ENCODE measurements at places on chromosomes 6 and 20.

DNA sequence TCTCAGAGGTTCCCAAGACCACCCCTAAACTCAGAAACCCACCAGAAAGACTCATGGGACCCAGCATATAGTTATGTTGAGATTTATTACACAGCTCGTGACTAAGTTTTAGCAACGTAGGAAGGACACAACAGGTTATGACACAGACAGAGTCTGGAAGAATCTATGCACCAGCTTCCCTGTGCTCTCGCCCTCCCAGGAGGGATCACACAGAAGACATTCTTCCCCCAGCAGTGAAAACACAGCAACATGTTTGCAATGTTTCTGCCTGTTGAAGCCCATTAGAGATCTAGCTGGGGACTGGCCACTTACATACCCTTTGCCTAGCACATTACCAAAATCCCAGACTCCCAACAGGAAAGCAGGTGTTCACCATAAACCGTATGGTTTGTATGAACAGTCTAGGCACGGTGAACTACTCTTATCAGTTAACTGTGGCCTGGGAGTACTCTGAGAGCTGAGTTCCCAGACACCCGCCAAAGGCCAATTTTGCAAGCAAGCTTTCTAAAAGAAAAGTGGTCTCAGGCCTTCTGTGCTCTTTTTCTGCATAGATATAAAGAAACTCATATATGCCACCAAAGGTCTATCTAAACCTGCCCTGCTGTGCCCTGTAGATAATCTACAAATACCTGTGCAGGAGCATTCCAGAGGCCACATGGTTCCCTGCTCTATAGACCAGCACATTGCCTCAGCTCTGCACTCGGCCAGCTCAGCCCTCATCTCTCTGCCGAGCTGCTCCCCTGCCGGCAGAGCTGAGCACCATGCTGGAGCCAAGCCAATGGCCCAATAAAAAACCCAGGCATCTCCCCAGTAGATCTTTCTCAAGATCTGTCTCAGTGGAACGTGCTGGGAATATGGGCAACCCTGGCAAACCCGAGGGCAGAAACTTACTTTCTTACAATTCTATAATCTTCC lies 69.6 kb upstream of the SMIM28 start:
- DNase-seq = no peak

- DNase-seq = peak; percentile 83
Observed at GRCh38 chr20:47318586-47319516, 37.6 kb downstream of the ZMYND8 start.

GRCh38 chr20:44488551-44488950 lies 12.9 kb downstream of the TTPAL start:
- no peak for DNase-seq

GRCh38 chr6:47446669-47447330 lies 30.8 kb upstream of the CD2AP start:
- no peak for DNase-seq

GRCh38 chr6:26514984-26515383 lies 14.9 kb downstream of the BTN1A1 start:
- DNase-seq = no peak

- DNase-seq = no peak
Observed at GRCh38 chr6:165807249-165807960, 144.4 kb upstream of the PDE10A start.

- DNase-seq = no peak
Observed at GRCh38 chr6:133591275-133591674, 297.6 kb upstream of the TCF21 start.

GRCh38 chr20:22921595-22922421 lies 113.3 kb upstream of the SSTR4 start:
- DNase-seq = no peak

- DNase-seq = peak; percentile 73
Observed at GRCh38 chr6:31776989-31777666, at the start of gene VWA7. Gene VWA7, minus strand, starts transcription at chr6:31777328. Its CDS starts 549 bp downstream, at chr6:31776779.

GRCh38 chr6:170005665-170006064 lies 254.2 kb downstream of the ERMARD start:
- no peak for DNase-seq

GRCh38 chr6:111030008-111031007 lies 48.5 kb downstream of the RPF2 start:
- peak; percentile 81 for DNase-seq

GRCh38 chr6:137046871-137047412 lies 2.2 kb upstream of the IL20RA start:
- DNase-seq = no peak

DNA sequence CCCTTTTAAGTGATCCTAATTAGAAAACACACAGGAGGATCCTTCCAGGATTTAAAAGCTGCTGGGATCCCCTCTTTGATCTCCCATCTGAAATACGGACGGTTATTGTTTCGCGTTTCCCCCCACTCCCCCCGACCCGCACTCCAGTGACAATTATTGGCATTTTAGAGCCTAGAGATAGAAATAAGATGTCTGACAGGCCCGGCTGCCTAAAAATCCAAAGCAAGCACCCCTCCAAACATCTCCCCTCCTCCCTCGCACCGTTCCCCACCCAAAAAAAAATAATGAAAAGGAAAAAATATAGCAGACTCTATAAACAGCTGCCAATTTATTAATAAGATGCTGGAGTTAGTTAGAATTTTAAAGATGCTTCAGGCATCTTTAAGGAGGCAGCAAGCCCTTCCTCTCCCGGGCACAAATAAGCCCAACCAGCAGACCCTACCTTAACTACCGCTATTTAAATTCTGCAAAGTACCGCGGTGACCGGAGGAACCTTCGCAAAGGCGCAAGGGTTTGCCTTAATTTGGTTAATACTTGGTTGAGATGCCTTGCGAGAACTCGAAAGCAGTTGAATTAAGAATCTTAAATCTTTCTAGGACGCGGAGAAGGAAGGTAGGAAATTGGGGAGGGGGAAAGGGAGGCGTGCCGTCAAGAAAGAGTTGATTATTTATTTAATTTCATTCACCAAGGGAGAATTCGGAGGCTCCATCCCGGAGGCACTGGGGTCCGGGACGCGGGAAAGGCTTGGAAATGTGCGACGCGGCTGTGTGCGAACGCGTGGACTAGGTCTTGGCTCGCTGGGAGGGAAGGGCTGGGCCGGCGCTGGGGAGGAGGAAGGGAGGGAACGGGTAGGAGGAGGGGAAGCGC lies 1.5 kb upstream of the ISM1 start:
- no peak for DNase-seq

- DNase-seq = no peak
Observed at GRCh38 chr6:45428727-45429126, 51.0 kb upstream of the SUPT3H start.

DNA sequence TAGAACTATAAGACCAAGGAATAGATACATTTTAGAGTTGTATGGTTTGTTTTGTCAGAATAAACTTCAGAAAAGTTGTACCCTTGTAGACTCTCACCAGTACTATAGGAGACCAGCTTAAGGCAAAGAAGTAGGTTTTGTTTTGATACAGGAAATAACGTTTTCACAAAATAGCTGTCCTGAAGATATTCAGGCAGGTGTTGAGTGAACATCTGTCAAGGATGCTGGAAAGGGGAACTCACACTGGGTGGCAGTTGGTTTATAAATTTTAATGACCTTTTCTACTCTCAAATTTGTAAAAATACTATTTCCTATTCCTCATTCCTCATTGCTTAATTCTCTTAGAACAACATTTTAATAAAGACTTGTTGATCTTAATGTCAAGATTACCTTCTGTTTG lies 174.0 kb upstream of the MAN1A1 start:
- DNase-seq = no peak

GRCh38 chr6:36246506-36247268 lies 23.2 kb upstream of the PNPLA1 start:
- no peak for DNase-seq

DNA sequence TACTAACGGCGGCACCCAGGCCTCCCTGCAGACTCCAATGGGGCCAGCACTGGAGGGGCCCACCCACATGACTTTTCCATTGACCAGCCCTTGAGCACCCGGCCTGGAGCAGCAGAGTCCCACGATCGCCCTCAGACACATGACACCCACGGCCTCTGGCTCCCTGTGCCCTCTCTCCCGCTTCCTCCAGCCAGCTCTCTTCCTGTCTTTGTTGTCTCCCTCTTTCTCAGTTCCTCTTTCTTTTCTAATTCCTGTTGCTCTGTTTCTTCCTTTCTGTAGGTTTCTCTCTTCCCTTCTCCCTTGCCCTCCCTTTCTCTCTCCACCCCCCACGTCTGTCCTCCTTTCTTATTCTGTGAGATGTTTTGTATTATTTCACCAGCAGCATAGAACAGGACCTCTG lies 26.1 kb upstream of the FANCE start:
- no peak for DNase-seq

DNA sequence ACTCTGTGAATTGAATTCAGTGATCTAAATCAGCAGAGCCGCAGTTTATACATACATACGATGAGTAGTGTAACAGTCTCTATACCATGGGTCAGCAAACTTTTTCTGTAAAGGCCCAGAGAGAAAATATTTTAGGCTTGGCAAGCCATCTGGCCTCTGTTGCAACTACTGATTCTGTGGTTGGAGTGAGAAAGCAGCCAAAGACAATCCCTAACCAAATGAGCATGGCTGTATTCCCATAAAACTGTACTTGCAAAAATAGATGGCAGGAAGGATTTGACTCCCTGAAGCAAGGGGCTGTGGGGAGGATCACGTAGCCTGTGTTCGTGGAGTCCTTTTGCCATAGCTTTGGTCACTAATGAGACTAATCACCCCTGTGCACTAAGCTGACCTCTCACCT lies 17.9 kb upstream of the MOCS1 start:
- no peak for DNase-seq

GRCh38 chr6:51559059-51559458 lies 528.4 kb downstream of the PKHD1 start:
- DNase-seq = no peak

- DNase-seq = no peak
Observed at GRCh38 chr6:136548582-136549299, 1.5 kb downstream of the MAP7 start.

DNA sequence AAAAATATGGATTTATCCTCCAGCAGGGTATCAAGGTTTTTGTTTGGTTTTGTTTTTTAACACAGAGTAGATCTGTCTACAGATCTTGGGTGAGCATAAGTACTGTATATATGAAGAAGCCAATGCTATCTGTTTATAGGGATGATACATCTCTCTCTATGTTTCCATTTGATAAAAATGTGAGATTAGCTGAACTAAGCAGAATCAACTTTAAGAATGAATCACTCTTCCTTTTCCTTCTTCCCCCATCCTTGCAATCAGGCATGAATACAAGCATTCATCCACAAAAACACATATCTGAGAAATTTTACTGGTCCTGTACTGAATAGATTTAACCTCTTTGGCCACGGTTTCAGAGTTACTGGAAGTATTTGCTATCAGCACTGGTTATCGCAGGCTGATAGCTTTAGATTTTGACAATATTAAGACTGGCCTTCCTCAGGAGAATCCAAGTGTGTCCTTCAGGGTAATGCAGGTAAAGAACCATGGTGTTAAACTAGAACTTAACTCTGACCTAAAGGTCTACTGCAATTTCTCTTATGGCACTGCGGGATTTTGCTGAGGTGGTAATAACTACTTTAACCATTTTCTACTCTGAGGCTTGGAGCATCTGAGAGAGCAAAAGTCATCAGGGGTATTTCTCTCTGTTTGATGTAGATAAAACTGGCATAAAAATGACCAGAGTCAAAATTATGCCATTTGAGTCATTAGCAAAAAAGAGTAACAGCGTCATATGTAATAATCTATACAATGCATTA lies 1.5 kb downstream of the SNAP25 start:
- DNase-seq = no peak

GRCh38 chr20:47290666-47291430 lies 65.7 kb downstream of the ZMYND8 start:
- no peak for DNase-seq

DNA sequence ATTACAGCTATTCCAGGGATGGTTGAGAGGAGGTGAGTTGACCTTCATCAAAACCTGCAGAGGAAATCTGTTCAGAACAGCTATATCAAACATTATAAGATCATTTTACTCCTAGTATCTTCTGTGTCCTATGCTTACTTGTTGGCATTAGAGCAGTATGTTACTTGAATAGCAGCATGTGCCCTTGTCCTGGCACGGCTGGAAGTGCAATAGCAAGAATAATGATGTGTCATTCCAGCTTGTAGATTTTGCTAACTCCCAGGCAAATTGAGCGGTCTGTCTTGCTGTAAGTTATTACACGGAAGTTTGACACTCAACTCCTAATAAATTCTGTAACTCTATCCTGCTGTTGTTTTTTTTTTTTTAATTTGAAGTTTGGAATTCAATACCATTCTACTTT lies 385.5 kb downstream of the TENT5A start:
- no peak for DNase-seq

DNA sequence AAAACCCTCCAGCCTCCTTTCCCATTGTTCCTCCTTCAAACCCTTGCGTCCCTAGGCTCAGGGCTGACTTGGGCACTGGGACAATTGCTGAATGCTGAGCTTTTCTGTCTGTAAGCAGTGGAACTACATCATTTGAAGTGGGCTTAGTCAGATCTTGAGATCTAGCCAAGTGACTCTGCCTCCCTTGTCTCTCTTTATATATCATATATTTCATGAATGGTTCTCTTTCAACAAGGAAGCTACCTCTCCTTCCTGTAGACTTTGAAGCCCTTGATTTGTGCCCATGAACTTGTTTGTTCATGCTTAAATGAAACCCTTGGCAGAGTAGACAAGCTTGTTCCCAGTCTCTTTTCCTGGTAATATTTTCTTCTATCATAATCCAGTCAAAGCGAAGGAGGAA lies 60.0 kb upstream of the KIF13A start:
- no peak for DNase-seq

GRCh38 chr6:98272060-98272459 lies 562.3 kb upstream of the POU3F2 start:
- no peak for DNase-seq

GRCh38 chr6:3517350-3517749 lies 60.5 kb upstream of the SLC22A23 start:
- DNase-seq = no peak

GRCh38 chr20:3749689-3750531 lies 17.4 kb downstream of the HSPA12B start:
- DNase-seq = no peak

DNA sequence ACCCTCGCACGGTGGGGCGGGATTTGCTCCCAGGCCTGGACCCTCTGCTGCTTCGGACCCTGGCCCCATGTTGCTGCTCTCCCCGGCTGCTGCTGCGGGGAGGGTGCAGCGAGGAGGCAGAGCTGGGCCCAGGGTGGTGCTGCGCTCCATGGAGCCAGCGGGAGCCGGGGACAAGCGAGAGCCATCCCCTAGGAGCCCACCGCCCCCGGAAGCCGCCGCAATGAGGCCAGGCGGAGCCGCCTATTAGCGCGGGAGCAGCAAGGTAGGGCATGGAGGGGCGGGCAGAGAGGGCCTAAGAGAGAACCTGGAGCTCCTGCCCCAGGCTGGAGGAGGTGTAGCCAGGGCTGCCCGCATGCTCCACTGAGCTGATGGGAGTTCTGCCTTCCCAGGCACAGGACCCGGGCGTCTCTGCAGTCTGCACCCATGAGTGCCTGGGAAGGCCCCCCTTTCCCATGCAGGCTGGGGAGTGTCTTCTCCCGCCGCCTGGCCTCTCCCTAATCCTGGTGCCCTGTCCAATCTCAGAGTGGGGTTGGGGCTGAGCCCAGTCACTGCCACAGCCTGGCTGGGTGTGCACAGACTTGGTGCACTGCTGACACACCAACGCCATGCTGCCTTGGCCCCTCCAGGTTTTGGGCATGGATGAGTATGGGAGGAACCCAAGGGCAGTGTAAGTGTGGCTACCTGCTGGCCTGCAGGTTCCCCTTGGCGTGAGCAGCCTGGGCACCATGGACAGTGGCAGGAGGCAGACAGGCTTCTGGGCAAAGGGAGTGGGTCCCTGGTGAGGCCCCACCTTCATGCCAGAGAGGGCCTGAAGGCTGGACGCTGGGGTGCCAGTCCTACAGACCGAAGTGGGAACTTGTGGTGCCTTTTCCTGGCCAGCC lies 360.6 kb upstream of the MAP3K7 start:
- no peak for DNase-seq
